ENCODE measurements at places on chromosomes 13 and 19.

DNA sequence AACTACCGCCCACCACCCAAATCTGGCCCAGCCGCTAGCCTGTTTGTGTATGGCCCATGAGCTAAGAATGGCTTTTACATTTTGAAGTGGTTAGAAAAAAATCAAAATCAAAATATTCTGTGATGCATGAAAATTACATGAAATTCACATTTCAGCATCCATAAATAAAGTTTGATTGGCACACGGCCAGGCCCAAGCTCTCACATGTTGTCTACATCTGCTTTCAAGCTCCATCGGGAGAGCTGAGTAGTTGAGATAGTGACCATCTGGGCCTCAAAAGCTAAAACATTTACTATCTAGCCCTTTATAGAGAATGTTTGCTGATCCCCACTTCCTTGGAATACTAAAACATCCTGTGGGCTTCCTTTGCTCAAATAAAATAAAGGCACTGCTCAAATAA, 14.5 kb downstream of the RFX2 start:
- no peak for DNase-seq

GRCh38 chr19:35491836-35492360, 1.6 kb upstream of the KRTDAP start:
- no peak for DNase-seq

GRCh38 chr19:50551715-50552187, 16.5 kb downstream of the LRRC4B start:
- DNase-seq: no peak

DNA sequence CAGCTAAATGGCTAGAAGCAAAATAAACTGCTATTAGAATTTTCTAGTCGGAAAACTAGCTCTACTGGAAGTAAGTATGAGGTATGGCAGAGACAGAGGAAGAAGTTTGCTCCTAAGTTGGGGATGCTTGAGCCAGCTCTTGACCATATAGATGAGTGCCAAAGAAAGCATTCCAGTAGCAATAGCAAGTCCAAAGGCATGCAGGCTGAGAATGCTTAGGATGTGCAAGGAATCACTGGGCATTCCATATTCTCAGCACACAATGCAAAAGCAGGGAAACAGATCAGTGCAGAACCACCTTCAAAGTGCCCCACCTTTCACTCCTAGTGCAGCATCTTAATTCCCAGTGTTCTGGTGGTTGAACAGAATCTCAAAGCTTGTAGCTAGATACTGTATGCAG, 32.9 kb downstream of the SERTM1 start:
- DNase-seq: no peak

- DNase-seq: peak; percentile 29
Measured at GRCh38 chr19:6811906-6812305, 39.4 kb downstream of the VAV1 start.

DNA sequence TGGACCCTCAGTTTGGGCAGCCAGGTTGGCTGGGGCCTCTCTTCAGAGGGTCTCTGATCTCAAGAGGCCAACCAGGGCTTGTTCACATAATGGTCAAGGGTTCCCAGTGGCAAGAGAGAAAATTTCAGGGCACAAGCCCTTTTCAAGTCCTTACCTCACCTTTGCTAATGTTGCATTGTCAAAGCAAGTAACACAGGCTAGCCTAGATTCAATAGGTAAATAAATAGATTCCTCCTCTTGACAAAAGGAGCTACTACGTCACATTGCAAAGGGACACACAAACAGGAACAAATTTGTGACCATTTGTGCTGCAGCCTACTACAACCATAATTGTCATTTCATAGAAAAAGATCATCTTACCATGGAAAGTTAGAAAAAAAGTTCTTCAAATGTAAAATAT, 33.9 kb upstream of the FRY start:
- DNase-seq: no peak

- no peak for DNase-seq
Measured at GRCh38 chr13:20546556-20546955, 20.4 kb upstream of the IFT88 start.

GRCh38 chr13:106710266-106710665, 142.3 kb upstream of the ARGLU1 start:
- DNase-seq: no peak

- no peak for DNase-seq
Measured at GRCh38 chr13:42699912-42700311, 81.5 kb upstream of the FAM216B start.

DNA sequence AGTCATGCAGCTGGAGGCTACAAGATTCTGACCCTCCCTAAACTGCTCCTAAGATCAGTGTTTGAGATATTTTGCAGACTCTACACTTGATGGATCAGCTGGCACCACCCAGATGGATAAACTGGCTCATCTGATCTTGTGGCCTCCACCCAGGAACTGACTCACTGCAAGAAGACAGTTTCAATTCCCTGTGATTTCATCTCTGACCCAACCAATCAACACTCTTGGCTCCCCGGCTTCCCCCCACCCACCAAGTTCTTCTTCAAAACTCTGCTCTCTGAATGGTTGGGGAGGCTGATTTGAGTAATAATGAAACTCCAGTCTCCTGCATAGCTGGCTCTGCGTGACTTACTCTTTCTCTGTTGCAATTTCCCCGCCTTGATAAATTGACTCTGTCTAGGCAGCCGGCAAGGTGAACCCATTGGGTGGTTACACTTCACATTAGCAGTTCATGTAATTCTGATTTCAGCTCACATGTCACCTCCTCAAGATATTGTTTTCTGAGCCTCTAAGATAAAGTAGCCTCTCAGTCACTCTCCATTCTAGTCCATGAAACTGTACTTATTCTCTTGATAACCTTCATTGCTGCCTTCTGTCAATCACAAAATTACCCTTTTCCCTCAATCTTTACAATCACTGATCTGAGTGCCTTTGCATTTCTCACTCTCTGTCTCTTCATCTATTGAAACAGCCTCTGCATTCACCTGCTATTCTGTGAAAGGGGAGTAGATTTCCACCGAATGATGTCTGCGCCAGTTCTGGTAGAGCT, 9.9 kb upstream of the FPR3 start:
- no peak for DNase-seq

- DNase-seq: peak; percentile 4
Measured at GRCh38 chr19:12364391-12365235, 870 bp downstream of the ZNF442 start.

- DNase-seq: no peak
Measured at GRCh38 chr19:5092481-5092843, 123.5 kb downstream of the KDM4B start.

DNA sequence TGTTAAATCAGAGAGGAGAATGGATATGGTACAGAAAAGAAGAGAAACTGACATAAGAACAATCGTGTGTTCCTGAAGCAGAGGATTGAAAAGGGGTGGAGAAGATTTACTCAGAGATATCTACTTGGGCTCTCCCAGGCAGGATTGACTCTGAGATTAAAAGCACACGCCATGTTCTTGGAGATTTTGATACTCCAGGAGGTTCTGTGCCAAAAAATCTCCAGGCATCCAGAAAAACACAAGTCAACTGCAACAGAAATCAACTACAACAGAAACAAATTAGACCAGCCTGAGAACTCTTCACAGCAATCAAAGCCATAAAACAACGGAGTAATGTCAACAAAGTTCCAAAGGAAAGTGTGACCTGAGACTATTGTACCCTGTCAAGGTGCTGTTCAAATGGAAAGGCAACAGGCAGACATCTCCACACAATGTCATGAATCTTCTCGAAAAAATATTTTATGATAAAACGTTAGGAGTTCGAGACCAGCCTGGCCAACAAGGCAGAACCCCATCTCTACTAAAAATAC, 104.2 kb downstream of the UBL3 start:
- DNase-seq: no peak

DNA sequence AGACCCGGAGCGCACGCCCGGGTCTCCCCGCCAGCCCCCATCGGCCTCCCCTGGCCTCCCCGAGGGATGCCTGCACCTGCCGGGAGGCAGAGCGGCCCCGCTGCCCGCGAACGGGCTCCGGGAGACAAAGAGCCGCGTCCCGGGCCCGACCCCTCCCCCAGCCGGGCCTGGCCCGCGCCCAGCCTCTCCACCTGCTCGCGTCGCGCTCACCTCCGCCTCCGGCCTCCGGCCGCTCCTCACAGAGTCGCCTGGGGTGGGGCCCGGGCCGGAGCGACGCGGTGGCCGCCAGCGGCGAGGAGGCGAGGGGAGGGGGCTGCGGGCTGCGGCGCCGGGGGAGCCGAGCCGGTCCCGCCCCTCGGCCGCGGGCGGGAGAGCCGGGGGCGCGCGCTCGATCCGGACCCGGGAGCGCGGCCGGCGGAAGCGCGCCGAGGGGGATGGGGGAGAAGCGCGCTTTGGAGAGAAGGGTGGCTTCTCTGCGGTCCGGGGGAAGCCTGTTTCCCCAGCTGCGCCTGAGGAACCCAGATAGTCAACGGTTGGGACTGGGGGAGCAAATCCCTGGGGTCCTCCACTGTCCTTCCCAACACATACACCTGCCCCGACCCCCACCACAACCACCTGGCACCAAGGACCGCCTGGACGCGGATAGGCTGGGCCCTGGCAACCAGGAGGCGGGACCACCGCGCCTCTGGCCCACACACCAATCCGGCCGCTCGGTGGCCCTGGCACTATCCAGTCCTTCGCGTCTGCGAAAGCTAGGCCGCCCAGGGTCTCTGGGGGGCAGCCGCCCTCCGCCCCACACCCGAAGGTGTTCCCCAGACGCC, at the start of gene PRR36:
Gene PRR36 (minus strand): TSS at position 315 of the 821 bp plus-strand sequence. CDS start 701 bp downstream, outside the sequence.
- peak; percentile 16 for DNase-seq

- no peak for DNase-seq
Measured at GRCh38 chr13:77391475-77391874, 64.6 kb upstream of the MYCBP2 start.

- DNase-seq: no peak
Measured at GRCh38 chr13:43222086-43222485, 198.7 kb downstream of the DNAJC15 start.

GRCh38 chr13:75869981-75870380, 233.9 kb downstream of the LMO7 start:
- peak; percentile 68 for DNase-seq

- no peak for DNase-seq
Measured at GRCh38 chr13:112451512-112452379, 75.6 kb downstream of the SPACA7 start.

DNA sequence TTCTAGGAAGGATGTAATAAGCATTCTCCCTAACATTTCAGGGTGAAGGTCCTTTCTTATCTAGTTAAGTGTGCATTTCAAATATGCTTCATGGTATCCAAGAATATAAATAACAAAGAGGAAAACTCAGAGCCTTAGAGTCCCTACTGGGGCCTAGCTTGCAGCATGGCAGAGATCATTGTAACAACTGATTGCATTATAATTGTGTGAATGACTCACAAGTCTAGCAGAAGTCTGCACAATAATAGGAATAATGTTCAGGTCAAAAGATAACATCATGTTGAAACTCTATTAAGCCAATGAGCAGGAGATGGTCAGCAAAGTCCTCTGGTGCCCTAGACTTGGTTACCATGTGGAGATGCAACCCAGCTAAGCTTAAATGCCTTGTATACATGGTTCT, 3.4 kb downstream of the POSTN start:
- no peak for DNase-seq

- DNase-seq: no peak
Measured at GRCh38 chr13:79456051-79456450, 24.9 kb upstream of the NDFIP2 start.

DNA sequence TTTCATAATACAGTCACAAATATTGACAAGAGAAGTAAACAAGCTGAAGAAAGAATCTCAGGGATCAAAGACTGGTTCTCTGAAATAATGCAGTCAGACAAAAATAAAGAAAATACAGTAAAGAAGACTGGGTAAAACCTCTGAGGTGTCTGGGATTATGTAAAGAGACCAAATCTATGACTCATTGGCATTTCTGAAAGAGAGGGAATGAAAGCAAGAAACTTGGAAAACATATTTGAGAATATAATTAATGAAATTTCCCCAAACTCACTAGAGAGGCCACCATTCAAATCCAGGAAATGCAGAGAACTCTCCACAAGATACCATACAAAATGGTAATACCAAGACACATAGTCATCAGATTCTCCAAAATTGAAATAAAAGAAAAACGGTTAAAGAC, 53.0 kb upstream of the GPC6 start:
- DNase-seq: no peak

GRCh38 chr13:85430216-85430794, 368.9 kb downstream of the SLITRK6 start:
- DNase-seq: no peak

GRCh38 chr13:51729866-51730553, 74.0 kb downstream of the DHRS12 start:
- no peak for DNase-seq

DNA sequence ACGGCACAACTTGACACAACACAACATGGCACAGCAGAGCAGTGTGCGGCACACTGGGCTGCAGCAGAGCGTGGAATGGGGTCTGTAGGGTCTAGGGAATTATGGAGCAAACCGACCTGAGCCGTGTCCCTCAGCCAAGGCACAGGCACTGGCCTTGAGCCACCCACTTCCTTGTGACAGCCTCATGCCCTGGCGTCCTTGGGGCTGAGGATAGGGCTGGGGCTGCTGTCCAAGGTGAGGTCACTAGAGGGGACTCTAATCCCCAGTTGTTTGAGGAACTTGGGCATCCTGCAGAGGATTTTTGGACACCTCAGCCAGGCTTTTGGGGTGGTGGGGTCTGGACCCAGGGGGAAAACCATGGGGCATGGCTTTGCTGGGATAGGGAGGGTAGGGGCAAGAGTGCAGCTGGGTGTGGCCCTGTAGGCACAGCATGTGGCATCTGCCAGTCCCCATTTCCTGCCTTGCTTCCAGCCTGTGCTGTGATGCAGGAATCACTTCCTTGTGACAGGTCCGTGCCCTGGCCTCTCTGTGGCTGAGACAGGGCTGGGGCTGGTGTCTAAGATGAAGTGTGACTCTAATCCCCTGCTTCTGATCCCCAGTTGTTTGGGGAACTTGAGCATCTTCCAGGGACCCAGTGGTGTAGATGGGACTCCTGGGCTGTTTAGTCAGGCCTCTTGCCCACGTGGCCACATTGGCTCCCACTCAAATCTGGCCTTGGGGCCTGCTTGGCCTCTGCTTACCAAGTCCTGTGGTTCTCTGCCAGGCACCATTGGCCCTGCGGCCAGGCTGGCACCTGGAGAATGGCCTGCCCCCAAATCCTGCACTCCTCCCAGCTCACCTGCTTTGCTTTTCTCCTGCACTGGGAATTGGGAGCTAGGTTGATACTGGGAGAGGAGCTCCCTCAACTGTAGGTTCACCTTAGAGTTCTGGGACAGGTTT, 78.5 kb downstream of the SCGB2B2 start:
- DNase-seq: no peak

DNA sequence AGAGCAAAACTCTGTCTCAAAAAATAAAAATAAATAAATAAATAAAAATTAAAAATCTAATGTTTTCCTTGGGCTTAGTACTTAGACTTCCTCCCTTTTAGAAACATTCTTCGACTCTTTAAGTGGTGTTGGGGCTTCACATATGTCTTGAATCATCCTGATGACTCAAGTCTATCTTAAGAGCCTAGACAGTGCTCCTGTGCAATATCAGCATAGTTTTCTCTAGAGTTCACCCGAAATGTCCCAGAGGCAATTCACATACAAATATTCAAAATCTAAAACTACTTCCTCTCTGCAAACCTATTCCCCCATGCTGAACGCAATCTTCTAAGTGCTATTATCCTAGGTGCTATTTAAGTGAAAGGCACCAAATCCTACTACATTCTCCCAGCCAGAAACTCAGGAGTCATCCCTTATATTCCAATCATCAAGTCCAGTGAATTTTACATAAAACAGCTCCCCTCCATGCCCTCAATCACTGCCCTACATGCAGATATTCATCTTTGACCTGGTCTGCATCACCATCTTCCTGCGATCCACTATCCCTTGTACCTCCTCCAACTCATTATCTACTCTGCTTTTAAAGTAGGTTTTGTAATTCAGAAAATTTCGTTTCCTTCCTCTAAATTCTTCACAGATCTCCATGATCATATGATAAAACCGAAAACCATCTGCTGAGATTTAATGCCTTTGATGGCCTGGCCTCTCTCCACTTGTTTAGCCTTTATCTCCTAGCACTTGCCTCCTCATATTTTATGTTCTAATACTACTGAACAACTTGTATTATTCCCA, 102.7 kb downstream of the ELF1 start:
- no peak for DNase-seq
